ENCODE measurements at places on chromosomes 1 and 21.

- DNase-seq, result no peak
Measured at GRCh38 chr21:44983421-44984206, 43.8 kb downstream of the SLX9 start.

- DNase-seq, result peak; percentile 75
Measured at GRCh38 chr1:204294357-204294756, 65.4 kb downstream of the PLEKHA6 start.

GRCh38 chr21:42490720-42491119 is 5.3 kb downstream of the RSPH1 start:
- no peak for DNase-seq

DNA sequence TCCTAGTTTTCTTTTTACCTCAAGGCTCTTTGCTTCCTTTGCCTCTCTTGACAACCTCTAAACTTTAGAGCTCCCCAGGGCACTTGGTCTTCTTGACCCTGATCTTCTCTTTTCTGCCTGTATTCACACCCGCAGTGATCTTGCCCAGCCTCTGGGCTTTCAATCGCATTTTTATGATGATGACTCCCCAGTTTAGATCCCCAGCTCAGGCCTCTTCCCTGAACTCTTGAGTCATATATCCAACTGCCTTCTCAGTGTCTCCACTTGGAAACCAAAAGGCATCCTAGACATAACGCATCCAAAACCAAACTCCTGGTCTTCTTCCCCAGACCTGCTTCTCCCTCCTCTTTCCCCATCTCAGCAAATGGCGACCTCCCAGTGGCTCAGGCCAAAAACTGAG is 6.5 kb downstream of the STUM start:
- no peak for DNase-seq

DNA sequence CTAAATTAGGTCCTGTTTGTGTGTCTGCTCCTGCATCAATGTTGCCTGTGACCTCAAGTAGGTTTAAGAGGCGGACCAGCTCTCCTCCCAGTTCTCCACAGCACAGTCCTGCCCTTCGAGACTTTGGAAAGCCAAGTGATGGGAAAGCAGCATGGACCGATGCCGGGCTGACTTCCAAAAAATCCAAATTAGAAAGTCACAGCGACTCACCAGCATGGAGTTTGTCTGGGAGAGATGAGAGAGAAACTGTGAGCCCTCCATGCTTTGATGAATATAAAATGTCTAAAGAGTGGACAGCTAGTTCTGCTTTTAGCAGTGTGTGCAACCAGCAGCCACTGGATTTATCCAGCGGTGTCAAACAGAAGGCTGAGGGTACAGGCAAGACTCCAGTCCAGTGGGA is 79.9 kb downstream of the PRDM2 start:
- DNase-seq, result no peak

GRCh38 chr1:47661040-47661439 is 223.2 kb downstream of the FOXD2 start:
- DNase-seq, result no peak

- DNase-seq, result no peak
Measured at GRCh38 chr1:162627662-162628296, 4.5 kb upstream of the DDR2 start.

DNA sequence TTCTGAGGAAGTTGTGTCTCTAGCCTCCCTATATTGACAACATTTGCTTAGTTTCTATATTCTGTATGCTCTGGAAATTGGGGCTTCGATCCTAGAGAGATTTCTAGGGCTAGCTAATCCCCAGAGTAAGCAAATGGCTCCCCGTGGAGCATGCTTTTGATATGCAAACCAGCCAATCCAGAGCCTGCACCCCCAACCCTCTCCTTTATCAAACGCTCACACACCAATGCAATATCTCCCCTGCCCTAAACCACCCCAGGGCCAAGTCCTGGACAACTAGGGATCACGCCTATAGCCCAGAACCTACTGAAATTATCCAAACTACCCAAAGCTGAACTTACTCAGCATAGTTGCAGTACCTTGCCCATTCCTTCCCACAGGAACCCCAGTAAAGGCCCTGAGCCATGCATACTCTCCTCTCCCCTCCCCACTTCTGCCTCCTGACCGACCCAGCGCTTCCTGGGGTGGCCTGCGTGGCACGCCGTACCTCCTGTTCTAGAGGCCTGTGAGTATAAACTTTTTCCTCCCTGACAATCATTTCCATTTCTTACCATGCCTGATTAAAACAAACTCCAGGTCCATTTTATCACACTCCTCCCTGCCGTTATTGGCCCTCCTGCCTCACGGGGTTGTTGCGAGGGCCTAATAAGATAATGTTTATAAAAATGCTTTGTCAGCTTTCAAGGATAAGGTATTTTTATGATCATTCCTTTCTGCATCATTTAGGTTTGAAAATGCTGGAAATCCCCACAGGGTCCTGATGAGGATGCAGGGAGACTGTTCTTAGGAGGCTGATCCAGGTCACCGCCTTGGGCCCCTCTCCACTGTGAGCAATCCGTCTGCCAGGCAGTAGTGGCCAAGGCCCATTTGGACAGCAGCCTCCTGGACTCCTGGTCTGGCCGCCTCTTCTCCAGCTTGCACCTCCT is 102.7 kb downstream of the TENT5C start:
- no peak for DNase-seq

GRCh38 chr1:166063701-166064100 is 103.1 kb downstream of the FAM78B start:
- no peak for DNase-seq

- no peak for DNase-seq
Measured at GRCh38 chr1:166822385-166822784, 16.9 kb upstream of the POGK start.

DNA sequence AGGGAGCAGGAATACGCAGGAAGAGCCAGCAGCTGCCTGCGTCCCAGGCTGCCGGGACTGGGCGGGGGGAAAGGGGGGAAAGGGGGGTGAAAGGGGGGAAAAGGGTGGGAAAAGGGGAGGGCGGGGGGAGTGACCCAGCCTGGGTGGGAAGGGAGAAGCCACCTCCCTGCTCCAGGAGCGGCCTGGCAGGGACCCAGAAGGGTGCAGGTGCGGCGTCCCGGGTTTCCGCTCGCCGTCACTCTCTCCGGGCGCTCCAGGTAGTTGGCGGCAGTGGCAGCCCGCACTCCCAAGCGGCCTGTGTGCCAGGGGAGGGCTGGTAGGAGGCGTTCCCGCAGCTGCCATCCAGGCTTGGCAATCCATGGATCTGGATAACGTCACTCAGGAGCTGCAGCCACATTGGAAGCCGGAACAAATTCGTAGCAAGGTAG is 141.0 kb upstream of the NGF start:
- no peak for DNase-seq

DNA sequence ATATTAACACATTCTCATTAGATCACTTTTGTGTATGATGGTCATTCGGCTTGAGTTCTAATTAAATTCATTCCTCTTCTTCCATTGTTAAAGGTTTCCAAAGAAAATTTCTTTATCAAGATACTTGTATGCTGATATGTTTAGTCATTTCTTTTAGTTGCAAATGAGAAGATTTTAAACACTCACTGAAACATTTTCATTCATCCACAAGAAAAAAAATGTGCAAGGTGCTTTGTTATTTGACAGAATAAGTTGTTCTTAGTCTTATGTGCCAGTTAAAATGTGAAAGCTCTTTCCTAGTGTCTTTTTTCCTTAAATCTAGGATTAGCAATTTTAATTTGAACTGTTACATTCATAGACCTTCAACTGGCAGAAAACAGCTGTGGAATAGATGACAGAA is 727.0 kb upstream of the NEGR1 start:
- DNase-seq, result no peak

DNA sequence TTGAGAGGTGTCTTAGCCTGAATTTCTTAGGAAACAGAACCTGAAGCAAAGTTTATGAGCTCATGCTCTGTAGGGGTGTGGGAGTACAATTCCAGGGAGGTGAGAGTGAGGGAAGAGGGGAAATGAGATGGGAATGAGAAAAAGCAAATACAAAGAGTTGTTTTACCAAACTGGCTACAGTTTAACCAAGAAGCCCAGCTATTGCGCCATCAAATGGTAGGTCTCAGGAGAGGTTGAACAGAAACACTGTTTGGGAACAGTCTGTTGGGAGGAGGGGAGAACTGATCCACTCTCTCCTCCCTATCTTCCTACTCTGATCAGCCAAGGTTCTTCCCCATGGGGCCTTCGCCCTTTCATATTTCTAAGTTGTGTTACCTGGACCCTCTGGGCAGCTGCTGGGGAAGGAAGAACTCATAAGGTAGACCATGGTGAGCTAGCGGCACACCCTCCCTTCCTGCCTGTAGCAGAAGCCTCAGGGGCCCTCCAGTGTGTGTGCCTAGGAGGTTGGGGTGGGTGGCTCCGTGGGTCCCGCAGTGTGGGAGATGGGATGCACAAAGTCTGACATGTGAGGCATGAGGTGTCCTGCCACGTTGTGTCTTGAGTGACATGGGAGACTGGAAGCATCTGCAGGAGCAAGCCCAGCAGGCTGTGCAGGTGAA is 120.5 kb downstream of the UCK2 start:
- DNase-seq, result no peak

GRCh38 chr21:41367301-41367944 is 5.6 kb downstream of the MX2 start:
- no peak for DNase-seq

DNA sequence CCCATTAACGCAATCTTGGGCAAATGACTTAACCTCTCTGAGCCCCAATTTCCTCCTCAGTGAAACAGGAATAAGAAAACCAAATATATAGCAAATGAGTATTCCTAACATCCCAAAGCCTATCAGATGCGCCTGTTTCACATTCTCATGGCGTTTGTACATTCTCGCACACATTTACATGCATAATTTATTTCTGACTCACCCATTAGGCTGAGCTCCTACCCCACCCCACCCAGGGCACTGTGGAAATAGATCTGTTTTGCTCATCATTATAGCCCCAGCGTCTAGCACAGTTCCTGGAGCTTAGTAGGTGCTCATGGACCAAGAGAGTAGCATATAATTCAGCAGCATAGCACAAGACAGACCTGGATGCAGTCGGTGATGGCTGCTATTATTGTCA is 146.1 kb upstream of the VANGL1 start:
- no peak for DNase-seq

DNA sequence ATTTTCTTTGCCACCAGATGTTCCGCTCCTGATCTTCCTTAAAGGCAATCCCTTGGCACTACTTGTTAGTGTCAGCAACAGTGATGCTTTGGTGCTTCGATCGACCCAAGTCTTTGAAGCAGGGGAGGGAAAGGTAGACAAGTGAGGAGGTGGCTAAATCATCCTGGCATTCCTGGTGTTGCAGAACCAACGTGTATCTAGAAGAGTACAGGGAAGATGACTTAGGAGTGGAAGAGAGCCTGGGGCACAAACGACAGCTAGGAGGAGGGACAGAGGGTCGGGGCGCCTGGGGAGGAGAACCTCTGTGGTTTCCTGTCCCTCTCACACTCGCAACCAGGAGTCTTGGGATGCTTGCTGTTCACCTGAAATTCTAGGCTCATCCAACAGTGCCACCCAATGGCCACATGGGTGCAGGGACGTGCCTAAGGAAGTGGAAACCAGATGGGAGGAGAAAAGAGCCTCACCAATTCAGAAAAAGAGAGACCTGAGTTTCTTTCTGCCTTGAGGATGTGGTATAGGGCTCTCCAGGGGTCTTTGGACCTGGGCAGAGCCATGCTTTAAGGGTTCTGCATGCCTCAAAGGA is 9.5 kb upstream of the KCNA2 start:
- peak; percentile 50 for DNase-seq

DNA sequence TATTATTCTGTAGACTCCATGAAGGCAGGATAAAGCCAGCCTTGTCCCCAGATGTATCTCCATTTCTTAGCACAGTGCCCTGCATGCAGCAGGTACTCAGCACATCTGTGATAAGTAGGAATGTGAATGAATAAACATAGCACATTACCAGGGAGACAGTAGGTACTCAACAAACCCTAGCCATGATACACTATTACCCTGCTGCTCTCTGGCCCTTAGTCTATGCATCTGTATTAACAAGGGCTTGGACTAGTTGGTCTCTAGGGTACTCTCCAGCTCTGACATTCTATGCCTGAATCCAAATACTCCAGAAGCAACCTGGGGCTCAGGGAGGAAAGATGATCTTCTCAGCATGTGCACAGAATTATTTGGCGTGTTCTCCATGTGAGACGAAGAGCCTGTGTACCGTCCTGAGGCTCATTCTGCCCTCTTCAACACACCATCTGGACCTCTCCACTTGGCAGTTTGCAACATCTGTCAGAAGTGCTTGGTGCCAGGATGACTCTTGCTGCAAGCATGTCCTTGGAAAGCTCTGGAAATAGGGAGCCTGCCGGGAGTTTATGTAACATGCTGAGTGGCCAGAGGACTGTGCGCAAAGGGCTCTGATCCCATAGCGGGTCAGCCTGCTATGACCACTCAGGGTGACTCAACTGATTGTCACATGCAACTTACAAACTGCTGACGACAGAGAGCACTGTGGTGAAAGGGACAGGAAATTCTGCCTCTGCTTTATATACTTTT is 228.2 kb upstream of the USP24 start:
- DNase-seq, result peak; percentile 9

- no peak for DNase-seq
Measured at GRCh38 chr21:35484032-35484431, 434.9 kb upstream of the RUNX1 start.

- DNase-seq, result no peak
Measured at GRCh38 chr1:203289281-203289981, 15.9 kb upstream of the BTG2 start.

GRCh38 chr1:212078826-212079225 is 43.3 kb downstream of the DTL start:
- DNase-seq, result no peak

GRCh38 chr21:35026617-35027562 is 22.2 kb downstream of the RUNX1 start:
- no peak for DNase-seq

GRCh38 chr1:24945354-24946326 is 15.6 kb upstream of the RUNX3 start:
- DNase-seq, result no peak

GRCh38 chr1:244074559-244075171 is 23.6 kb downstream of the ZBTB18 start:
- no peak for DNase-seq

GRCh38 chr1:59011663-59012062 is 227.8 kb upstream of the JUN start:
- DNase-seq, result no peak

- no peak for DNase-seq
Measured at GRCh38 chr1:36160388-36160948, 4.5 kb downstream of the MAP7D1 start.
